ENCODE measurements at places on chromosomes 3 and 15.

- no peak overlapping the region for H3K4me3 ChIP-seq
- no peak for DNase-seq
- H3K4me1 ChIP-seq, result peaks cover 19% of the 10 kb centered on the region
- H3K27me3 ChIP-seq, result peaks cover 6% of the 10 kb centered on the region
- H3K27ac ChIP-seq, result no peak overlapping the region
- H3K36me3 ChIP-seq, result peaks cover 4% of the 10 kb centered on the region
Observed at GRCh38 chr15:56042031-56042430, 48.6 kb upstream of the NEDD4 start.

DNA sequence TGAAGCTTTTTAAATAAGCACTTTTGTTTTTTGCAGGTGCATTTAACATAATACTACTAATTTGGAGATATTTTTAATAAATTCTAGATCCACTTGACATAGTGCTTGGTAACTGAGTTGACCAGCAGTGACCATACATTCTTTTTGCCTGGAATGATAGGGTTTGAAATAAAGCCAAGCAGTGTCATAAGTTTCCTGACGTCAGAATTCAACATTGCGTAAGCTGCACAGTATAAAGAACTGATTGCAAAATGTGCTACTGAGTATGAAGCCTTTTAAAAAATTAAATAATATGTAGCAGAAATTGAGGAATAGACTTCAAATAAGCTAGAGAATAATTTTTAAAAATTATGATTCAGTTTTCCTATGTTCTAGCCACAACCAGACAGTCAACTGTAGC lies 454.6 kb upstream of the ARPP21 start:
- H3K4me1 ChIP-seq, result no peaks in the 10 kb centered on the region
- H3K4me3 ChIP-seq, result no peak overlapping the region
- H3K27me3 ChIP-seq, result no peaks in the 10 kb centered on the region
- no peak for DNase-seq

GRCh38 chr3:179451265-179452175 lies at the start of gene GNB4:
TSS of gene GNB4 (minus strand) at chr3:179451470. CDS start at chr3:179426200, 25,270 bp downstream.
- peaks cover 27% of the 10 kb centered on the region for H3K4me1 ChIP-seq
- H3K36me3 ChIP-seq, result no peaks in the 10 kb centered on the region
- DNase-seq, result peak; percentile 55
- peaks cover 19% of the 10 kb centered on the region for H3K27me3 ChIP-seq
- no peak within 1 kb of the TSS for H3K27ac ChIP-seq

- no peak overlapping the region for H3K27ac ChIP-seq
- no peak for DNase-seq
- no peak overlapping the region for H3K4me3 ChIP-seq
- no peaks in the 10 kb centered on the region for H3K36me3 ChIP-seq
- peaks cover 1% of the 10 kb centered on the region for H3K27me3 ChIP-seq
Observed at GRCh38 chr15:29696950-29697738, 125.1 kb downstream of the TJP1 start.

DNA sequence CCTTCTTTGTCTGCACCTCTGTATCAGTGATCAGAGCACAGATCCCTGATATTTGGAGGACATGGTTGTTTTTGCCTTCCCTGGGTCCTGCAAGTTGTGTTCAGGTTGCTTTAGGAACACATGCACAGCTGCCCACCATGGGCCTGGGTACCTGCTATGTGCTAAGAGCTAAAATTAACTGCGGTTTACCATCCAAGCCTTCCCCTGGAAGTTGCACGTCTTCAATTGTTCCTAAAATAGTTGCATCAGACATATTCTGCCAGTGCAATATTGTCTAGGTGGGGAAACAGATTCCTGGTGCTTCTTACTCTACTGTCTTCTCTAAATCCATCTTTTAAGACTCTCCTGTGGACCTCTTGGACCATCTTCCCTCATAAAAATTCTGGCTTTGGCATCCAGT lies 80.9 kb downstream of the PDE8A start:
- peaks cover 17% of the 10 kb centered on the region for H3K4me1 ChIP-seq
- no peak overlapping the region for H3K27ac ChIP-seq
- H3K4me3 ChIP-seq, result no peak overlapping the region
- no peak for DNase-seq

- no peak overlapping the region for H3K27ac ChIP-seq
- H3K36me3 ChIP-seq, result no peaks in the 10 kb centered on the region
- H3K4me3 ChIP-seq, result no peak overlapping the region
Observed at GRCh38 chr3:139827833-139828232, 107.2 kb upstream of the CLSTN2 start.

GRCh38 chr15:69150336-69150735 lies 10.1 kb upstream of the GLCE start:
- H3K36me3 ChIP-seq, result no peaks in the 10 kb centered on the region
- H3K4me1 ChIP-seq, result no peaks in the 10 kb centered on the region
- no peak overlapping the region for H3K4me3 ChIP-seq
- H3K27me3 ChIP-seq, result peaks cover 8% of the 10 kb centered on the region
- no peak overlapping the region for H3K27ac ChIP-seq

DNA sequence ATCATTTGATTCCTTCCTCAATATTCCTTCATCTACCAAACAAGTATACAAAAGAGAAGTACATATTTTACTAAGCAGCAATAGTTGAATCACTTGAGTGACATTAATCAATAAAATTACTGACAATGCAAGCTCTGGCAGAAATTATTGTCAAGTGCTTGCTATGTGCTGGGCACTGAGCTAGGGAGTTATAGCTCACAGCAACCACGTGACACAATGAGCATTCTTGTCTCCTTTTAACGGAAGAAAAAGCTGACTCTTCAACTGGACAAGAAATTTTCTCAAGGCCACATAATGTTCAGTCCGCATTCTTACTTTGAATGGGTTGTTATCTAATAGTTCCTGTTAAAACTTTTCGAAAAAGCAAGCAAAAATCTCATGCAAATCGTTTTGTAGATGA lies 500.1 kb downstream of the PYDC2 start:
- H3K4me3 ChIP-seq, result no peak overlapping the region
- DNase-seq, result no peak
- H3K36me3 ChIP-seq, result no peaks in the 10 kb centered on the region
- peaks cover 1% of the 10 kb centered on the region for H3K27me3 ChIP-seq

All from immature natural killer cell (primary cell).